ENCODE measurements at places on chromosomes 1 and 21.

- no peak for DNase-seq
These were observed 138.4 kb upstream of the ZP4 start for GRCh38 chr1:238029126-238029525.

- no peak for DNase-seq
These were observed 86.6 kb upstream of the C1orf87 start for GRCh38 chr1:60160141-60160540.

GRCh38 chr1:20367626-20368025, 77.0 kb downstream of the VWA5B1 start:
- no peak for DNase-seq

DNA sequence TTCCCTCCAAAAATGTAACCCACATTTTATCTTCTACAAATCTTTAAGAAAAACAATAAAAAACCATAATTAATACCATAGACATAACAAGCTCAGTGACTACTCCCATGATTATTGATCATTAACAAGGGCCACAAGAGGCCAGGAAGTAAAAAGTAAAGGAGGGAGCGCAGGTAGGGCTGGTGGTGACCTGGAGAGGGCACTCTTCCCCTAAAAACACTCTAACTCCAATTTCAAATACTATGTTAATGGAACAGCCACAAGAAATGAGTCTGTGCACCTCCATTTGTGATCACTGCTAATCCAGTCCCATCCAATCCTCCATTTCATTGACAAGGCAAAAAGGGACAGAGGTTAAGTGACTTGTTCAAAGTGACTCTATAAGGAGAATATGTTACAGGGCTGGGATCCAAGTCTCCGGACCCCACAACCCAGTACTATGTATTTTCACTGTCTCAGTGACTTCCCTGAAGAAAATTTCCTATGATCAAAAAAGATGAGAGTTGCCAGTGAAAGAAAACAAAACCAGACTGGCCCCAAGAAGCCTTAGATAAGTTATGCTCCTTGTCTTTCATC, 41.2 kb upstream of the CFAP298 start:
- DNase-seq: peak; percentile 34

DNA sequence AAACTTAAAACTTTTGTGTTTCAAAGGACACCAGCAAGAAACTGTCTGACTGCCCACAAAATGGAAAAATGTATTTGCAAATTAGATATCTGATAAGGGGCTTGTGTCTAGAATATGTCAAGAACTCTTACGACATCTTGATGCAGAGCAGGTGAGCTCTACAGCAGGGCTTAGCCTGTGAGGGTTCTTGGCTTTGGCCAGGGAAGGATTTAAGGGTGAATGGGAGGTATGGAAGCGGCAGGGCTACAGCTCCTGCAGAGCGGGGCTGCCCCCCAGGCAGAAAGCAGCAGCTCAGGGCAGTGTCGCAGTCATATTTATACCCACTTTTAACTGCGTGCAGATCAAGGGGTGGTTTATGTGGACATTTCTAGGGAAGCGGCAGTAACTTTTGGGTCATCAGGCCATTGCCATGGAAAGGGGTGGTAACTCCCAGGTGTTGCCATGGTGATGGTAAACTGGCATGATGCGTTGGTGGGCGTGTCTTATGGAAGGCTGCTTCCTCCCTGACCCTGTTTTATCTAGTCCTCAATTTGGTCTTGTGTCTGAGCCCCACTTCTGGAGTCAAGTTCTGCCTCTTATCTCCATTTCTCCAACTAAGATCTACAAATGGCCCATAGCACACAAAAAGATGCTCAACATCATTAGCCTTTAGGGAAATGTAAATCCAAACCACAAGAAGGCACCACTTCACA, 23.2 kb downstream of the MORN1 start:
- no peak for DNase-seq

GRCh38 chr21:25845729-25846256, 111.0 kb downstream of the GABPA start:
- no peak for DNase-seq

DNA sequence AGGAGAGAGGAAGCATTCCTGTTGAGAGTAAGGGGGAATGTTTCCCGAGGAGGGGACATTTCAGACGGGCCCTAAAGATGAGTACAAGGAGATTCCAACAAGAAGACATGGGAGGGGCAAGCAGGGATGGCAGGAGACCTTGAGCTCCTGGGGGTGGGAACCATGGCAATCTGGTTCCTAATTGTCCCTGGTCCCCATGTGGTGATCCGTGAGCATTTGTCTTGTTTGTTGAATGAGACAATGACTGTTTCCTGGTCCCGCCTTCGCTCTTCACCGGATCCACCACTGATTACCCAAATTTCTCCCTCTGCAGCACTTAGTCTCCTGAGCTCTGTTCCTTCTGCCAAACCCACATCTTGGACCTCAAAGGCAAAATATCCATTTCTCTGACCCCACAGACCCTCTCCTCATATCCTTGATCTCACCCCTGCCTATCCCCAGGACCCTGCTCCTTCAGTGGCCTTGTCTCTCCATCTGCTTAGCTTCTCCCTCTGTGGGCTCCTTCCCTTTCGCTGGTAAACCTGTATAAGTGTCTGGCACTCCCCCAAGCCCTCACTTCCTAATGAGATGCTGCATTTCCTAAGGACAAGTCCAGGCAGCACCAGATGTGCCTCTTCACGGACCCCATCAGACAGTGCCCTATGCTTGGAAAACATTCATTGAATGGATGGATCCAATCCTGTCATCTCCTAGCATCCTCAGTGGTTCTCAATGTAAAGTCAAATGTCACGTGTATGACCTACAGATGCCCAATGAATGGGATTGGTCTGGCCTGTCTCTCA, 8.3 kb upstream of the CSF1 start:
- no peak for DNase-seq

GRCh38 chr1:41626616-41627375, 142.3 kb upstream of the EDN2 start:
- no peak for DNase-seq

- DNase-seq: no peak
These were observed 5.8 kb upstream of the LAD1 start for GRCh38 chr1:201404722-201405483.

DNA sequence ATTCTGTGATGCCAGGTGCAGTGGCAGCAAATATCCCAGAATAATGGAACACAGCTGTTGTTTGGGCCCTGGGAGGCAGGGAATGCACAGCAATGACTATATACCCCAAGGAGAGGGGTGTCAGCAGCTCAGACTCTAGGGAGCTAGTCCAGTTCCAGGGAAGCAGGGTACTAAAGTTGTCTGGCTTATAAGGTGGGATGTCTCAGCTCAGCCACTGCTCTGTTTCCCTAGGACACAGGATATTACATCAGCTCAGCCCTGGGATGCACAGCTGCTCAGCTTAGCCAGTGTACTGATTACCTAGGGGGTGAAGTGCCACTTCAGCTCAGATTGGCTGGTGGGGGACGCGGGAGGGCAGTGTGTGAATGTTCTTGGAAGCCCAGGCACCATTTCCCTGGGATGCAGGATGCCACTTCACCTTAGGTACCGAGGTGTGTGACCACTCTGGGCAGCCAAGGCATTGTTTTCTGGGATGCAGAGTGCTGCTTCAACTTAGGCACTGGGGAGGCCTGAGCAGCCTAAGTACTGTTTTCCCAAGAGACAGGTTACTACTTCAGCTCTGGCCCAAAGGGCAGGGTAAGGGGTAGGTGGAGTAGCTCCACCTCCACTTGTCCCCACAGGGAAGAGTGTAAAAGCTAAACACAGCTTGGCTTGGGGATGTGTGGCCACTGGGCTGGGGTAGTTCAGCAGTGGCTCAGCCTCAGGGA, 59.4 kb downstream of the DIPK1A start:
- DNase-seq: no peak

- DNase-seq: no peak
These were observed 83.4 kb downstream of the ASH1L start for GRCh38 chr1:155479205-155479604.

- DNase-seq: no peak
These were observed 61.9 kb downstream of the PTPRU start for GRCh38 chr1:29298246-29298645.

DNA sequence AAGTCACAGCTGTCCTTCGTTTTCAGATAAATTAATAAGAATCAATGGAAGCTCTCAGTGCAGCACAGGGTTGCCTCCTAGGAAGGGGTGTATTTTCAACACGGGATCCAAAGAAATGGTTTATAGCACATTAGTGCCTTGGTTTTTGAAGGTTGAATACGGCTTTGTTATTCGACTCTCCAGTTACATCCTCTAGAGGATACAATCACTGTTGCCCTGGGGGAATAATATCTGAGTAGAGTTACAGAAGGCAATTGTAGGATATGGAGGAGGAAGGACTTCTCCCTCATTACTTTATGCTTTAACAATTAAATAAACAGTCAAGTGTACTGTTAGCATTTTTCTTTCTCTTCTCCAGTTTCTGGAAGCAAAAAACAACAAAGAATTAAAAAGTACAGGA, 14.3 kb upstream of the ZNF326 start:
- no peak for DNase-seq

DNA sequence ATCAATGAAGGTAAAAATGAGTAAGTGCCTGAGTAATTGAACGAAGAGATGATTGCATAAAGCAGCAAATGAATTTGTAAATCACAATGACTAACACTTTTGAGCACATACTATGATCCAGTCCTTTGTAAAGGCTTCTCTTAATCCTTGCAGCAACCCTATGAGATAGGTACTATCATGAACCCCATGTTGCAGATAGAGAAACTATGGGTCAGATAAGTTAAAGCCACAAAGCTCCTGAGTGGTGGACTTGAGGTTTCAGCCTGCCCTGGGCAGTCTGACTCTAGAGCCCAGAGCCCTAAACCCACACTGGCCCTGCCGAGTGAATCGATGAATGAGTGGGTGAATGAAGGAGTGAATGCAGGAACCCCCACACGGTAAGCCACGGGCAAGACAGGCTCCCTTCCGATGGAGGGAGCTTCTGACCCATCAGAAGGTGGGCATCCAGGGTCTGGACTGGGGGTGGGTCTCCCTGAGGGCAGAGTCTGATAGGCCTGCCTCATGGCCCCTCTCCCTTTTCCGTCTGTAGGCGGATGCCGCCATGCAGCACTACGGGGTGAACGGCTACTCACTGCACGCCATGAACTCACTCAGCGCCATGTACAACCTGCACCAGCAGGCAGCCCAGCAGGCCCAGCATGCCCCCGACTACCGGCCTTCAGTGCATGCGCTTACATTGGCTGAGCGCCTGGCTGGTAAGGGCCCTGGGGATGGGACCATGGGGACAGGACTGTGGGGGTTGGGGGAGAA, 17.0 kb downstream of the DMBX1 start:
- no peak for DNase-seq

GRCh38 chr1:161082996-161083747, 6.2 kb downstream of the NECTIN4 start:
- DNase-seq: no peak

DNA sequence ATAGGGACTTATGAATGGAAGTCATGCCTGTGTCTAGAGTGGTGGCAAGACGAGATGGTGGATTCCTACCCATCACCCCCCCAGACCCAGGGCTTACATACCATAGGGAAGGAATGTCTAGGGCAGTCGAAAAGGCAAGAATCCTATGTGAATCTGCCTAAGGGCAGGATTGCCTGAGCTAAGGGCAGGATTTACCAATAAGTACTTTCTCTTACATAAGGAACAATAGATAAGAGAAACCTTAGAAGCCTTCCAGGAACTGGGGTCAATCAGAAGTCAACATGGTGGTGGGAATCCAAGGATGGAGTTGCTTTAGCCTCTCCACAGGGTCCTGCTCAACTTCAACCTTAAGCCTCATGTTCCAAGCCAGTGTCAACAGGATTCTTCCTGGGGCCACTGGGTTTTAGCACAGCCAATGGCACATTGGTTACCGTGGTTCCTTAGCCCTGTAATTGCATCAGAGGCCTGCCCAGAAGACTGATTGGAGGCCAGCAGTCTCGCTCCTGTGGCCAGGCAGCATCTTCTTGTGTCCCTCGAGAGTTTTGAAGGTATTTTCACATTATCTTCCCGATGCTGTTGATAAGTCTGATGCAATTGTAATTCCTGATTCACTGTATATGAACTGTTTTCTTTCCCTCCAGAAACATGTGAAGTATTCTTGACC, 20.7 kb downstream of the BACE2 start:
- DNase-seq: no peak

GRCh38 chr21:44874497-44875315, 1.2 kb upstream of the PTTG1IP start:
- DNase-seq: no peak

- DNase-seq: no peak
These were observed 108.3 kb downstream of the HIVEP3 start for GRCh38 chr1:41810446-41810845.

DNA sequence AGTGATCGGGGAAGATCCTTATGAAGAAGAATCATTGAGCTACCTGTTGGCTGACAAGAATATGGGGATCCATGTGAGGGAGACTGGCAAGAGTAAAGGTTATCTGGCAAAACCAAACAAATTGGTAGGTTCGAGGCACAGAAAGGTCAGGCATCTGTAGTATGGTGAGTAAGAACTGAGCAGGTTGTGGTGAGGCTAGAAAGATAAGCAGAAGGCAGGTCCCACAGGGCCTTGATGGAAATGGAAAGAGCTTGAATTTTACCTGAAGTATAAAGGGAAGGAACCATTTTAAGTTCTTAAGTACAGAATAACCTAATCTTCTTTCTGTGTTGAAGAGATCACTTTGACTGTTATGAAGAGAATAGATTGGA, 11.1 kb downstream of the PTPRC start:
- no peak for DNase-seq

DNA sequence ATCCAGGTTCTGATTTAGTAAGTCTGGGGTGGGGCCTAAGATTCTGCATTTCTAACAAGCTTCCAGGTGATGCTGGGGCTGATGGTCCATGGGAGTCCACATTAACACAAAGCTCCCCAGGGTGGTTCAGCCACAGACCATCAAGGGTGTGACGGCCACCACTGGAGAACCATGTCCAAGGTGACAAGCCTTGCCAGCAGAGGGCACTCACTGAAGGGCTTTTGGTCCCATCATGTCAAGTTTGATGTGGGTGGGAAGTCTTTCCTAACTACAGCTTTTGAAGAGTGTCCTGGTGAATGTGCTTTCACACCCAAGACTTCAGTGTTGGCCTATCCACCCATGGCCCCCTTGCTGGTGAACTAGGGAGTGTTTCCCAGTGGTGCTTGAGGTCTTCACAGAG, 67.1 kb downstream of the UBE2T start:
- DNase-seq: no peak

DNA sequence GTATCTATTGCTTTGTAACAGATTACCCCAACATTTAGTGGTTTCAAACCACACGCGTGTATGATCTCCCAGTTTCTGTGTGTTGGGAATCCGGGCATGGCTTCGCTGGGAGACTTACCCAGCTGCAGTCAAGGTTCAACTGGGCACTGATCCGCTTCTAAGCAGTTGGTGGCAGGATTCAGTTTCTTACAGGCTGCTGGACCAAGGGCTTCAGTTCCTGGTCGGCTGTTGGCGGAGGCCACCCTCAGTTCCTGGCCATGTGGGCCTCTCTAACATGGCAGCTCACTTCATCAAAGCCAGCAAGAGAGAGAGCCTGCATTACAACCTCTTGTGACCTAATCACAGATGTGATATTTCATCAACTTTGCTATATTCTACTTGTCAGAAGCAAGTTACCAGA, 53.8 kb upstream of the NEK2 start:
- no peak for DNase-seq

DNA sequence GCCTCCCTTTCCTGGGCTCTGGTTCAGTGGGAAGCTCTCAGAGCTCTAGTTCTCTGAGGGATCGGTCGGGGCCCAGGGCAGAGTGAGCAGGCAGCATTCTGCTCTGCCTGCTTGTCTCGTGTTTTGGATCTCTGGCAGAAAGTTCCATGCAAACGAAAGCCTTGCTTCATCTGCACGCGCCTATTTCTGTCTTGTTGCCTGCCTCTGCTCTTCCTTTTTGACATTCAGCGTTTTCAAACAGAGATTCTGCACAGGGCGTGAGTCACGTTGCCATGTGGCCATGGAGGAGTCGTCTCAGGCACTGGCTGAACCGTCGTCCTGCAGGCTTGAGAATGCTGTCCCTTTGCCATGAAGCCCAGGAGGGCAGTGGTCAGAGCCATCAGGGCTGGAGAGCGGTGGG, 20.3 kb downstream of the AJAP1 start:
- no peak for DNase-seq

Measured in naive thymus-derived CD8-positive, alpha-beta T cell (primary cell).